Endodermal cell (in vitro differentiated cells): ENCODE measurements at places on chromosomes 2 and 18. TPM values are rescaled to one million over a fixed set of nuclear protein-coding genes. Genes with fewer than 3 reads are reported as not detected.

DNA sequence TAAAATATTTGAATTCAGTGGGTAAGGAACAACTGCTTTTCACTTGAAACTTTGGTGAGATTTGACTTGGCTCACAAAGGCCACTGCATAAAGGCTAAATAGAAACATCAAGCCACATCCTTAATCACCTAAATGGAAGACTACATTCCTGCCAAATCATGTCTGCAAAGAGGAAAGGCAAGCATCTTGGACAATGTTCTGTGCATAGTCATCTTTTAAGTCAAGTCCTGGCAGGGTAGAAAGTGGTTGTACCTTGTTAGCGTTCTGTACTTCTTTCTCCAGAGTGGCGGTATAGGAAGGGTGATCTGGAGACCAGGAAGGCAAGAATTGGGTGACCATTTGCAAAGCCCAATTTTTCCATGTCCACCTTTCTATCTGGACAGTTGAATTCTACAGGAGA is 121.4 kb upstream of the SLC14A2 start:
- DNase-seq, result no peak

- DNase-seq, result no peak
Measured at GRCh38 chr2:65175894-65176530, 46.1 kb upstream of the RAB1A start.

ATL2 gene
- 139 to 232 TPM (median 151 TPM) in 3 replicates for total RNA-seq

GRCh38 chr2:70009762-70010575 is 48.5 kb upstream of the ASPRV1 start:
- no peak for DNase-seq

COLEC11 gene
- 1.0 and 1.5 TPM in 2 replicates for total RNA-seq

SULT1C2 gene
- total RNA-seq, result 0.62 and 1.3 TPM in 2 replicates

DNA sequence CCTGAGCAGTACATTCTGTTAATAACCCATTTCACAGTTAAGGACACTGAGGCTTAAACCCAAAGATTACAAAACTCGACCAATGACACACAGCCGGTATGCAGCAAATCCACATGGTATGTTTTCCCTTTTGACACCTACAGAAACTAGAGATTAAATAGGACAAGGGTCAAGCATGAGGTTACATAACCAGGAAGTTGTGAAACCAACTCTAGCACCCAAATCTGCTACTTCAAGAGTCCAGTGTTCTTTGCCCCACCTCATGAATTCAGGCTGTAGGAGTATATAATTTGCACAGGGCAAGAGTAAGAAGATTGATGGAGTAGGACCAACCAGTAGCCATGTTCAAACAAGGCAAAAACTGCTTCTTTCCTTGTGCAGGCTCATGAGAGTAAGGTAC is 249.8 kb downstream of the BCL11A start:
- DNase-seq, result no peak

SNORC gene
- total RNA-seq, result 3.0 to 6.2 TPM (median 5.0 TPM) in 3 replicates

- peak; percentile 23 for DNase-seq
Measured at GRCh38 chr2:110095994-110096633, 19.5 kb downstream of the MALL start.

- no peak for DNase-seq
Measured at GRCh38 chr2:101089942-101090799, 61.0 kb downstream of the TBC1D8 start.

DNA sequence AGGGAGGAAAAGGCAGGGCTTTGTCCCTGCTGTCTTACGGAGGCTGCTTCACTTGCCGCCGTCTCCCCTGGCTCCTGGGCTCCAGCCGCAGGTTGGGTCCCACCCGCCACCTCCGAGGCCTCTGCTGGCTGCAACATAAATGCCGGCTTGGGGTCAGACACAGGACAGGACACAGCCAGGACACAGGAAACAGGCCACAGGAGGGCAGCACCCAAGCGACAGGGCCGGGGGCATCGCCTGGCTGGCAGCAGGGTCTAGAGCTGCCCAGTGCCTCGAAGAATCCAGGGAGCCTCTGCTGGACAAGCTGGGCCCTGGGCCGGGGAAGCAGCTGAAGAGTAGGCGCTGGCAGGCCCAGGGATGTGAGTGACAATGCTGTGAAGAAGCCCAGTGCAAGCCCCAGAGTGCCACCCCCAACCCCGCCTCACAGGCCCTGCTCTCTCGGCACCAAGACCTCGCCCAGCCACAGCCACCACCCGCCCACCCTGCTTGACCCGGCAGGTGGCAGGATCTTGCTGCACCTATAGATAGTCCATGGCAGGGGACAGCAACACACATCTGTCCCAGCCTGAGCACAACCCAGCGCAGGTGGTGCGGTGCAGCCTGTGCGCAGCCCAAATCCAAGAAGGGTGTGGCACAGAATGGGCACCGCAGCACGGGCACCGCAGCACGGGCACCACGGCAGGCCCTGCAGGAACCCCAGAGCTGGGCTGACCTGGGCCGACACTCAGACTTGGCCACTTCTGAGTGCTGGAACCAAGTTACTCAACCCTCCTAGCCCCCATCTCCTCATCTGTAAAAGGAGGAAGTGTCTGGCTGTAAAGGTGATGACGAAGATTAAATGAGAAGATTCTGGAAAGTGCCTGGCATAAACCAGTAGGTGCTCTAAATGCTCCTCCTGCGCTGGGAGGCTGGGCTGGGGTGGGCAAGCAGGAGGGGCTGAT is 55.6 kb downstream of the BIN1 start:
- DNase-seq, result no peak

RGPD4 gene
- total RNA-seq, result 0.07 to 0.15 TPM (median 0.13 TPM) in 3 replicates

GRCh38 chr2:145806546-145806945 is 1286.6 kb upstream of the ZEB2 start:
- DNase-seq, result no peak

DNA sequence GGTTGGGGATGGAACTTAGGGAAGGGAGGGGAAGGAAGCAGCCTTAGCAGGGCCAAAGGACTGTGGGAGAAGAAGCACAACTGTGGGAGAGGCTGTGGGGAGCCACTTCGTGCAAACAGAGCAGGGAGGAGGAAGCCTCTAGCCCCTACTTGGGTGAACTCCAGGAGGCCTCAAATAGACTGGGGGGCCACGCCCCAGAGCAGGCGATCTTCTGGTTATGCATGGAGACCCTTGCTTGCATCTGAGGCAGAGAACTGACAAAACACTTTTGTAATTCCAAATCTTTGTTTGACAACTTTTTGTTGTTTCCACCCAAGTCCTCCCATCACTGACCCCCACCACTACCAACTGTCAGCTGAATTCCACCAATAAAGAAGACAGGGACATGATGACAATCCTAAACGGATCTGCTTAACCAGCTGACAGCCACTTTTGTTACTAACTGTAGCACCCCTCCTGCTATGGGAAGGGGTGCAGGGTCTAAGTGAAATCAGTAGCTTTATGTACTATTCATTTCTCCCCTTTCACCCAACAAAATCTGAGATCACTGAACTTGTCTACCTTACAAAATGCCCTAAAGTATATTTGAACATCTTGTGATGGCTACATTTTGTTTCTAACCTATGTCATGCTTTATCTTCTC is 80.5 kb upstream of the CPO start:
- no peak for DNase-seq

COBLL1 gene
- 16.5 to 24.3 TPM (median 18.3 TPM) in 3 replicates for total RNA-seq

DNA sequence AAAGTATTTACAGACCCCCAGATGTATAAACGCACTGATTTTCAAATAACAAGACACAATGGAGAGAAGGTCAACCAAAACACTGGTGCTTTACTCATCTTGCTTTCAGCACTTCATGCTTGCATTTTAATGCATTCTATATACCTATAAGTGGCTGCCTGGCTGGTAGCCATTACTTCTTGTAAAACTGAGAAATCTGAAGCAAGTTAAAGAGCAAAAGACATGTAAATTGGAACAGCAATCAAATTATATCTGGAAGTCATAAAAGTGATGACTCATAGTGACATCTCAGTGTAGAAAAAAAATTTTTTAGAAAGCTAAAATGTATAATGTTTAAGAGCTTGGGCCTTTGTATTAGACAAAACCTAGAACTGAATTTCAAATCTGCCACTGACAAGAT is 106.2 kb downstream of the CCDC141 start:
- DNase-seq, result no peak

USP14 gene
- 62.2 to 94.7 TPM (median 92.4 TPM) in 3 replicates for total RNA-seq

COL4A3 gene
- total RNA-seq, result 2.1 and 2.4 TPM in 2 replicates

IL1A gene
- total RNA-seq, result 0.50 and 0.73 TPM in 2 replicates

DNA sequence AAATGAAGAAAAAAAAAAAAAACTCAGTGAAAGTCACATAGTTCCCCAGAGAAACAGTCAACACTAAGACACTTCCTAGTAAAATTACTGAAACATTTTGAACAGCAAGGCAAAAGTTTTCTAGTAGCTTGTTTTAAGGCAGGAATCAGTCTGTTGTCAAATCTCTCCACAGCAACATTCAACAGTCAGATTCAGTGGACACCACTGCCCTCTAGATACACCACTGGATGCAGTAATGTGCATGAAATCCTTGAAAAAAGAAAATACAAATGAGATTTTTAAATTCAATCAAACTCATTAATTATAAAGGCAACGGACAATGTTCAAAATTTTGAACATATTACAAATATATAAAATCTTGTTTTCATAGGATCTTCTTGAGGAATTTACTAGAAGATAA is 46.4 kb downstream of the GRB14 start:
- no peak for DNase-seq

DNA sequence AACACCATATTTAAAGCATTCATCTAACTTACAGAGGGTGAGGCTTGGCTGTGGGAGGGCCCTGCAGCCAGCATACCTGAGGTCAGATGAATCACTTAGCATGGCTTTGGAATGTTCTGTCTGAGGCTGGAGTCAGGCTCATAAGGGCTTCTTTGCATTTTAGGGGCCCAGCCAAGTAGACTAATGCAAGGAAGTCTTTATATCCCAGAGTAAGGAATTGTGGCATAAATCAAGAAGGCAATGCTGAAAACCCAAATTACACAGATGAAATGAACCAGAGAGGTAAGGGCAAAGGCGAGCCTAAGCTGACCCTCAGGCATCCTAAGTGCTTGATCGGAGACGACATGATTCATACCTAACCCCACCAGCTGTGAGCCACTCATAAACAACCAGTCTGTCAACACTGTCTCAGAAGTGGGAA is 383.6 kb downstream of the DCC start:
- DNase-seq, result no peak

GRCh38 chr18:22165603-22166068 is 3.8 kb upstream of the GATA6 start:
- DNase-seq, result peak; percentile 60

DNA sequence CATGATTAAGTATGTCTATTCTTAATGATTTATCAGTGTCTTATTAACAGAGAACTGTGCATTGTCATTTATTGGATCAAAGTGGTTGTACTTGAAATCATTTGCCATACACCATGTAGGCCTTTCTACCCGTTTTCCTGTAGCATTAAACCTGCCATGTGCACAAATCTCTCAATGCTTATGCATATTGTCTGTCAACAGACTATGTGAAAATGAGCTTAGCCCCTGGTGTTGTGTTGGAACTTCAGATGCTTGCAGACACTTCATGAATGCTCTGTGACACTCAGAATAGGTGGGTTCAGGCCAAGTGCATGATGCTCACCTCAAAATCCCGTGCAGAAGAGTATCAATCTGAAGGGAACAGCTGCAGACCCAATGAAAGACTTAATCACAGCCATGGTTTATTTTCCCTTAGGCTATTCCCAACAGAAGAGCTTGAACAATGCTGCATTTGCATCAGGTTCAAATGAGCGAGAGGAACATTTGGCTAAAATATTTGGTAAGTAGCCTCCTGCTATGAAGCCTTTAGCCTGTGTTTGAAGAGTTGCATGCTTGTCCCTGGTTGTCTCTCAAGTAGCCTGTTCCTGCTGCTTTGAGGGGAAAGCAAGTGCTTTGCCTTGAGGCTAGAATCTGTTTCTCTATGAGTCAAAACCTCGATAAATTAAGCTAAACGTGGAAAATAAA is 6.1 kb downstream of the C2orf92 start:
- no peak for DNase-seq

DNA sequence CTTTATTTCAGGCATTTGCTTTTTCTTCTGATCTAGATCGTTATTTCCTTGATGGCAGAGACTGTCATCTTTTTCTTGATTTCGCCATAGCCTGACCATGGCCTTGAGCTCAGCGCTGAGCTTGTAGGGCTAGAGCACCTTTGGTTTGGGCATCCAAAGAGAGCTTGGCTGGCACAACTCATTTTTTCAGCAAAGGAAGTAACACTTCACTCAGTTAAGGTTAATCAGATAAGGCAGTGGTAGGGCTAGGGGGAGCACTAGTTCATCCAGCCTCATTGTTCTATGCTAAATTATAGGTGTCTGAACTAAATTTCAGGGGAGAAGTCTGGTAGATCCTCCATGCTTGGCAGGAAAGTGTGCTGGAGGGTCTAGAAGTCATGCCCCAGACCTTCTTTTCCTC is 125.0 kb downstream of the SETBP1 start:
- no peak for DNase-seq

UPP2 gene
- total RNA-seq, result not detected in 2 replicates

GRCh38 chr18:54284981-54285785 is 15.9 kb downstream of the POLI start:
- DNase-seq, result no peak

DNA sequence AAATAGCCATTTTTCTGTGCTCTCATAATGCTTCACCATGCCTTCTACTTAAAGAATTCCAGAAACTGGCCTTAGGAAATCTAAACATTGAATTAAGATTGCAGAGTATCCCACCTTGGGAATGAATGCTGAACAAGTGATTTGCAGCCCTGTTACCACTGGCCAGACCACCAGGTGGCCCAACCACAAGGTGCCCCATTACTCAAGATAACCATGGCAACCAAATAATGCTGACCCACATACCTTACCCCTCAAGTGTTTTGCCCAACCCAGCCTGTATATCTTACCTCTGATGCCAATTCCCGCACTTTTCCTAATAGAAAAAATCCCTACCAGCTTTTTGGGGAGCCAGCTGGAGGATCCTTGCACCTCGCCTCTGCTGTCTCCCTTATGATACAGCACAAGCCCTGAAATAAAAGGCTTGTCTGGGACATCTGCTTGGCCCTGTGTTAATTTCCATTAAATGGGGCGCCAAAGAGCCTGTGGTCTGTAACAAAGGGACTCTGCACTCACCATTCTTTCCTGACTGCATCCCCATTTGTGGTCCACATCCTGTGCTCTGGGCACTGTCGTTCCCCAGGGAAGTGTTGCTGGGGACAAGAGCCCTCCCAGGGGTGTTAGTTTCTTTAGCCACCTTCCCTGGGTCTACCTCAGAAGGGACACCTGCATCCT is 17.3 kb upstream of the KCNF1 start:
- DNase-seq, result peak; percentile 77

GDF7 gene
- total RNA-seq, result 0.02 to 0.07 TPM (median 0.06 TPM) in 3 replicates

DNA sequence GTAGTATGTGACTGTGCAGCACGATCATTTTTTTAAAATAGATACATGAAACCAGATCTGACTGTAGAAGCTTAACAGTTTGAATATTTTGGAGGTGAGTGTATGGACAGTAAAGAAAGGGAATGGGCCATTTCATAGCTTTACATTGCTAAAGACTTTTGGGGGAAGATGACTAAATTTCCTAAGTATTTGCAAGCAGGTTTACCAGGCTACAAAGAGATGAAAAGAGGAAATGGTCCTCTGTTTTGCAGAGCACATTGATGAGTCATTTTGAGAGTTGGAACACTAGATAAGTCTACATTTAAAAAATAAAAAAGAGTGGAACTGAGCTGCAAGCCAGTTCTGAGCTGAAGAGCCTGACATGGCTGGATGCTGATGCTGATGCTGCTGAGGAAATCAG is 115.7 kb upstream of the LRATD1 start:
- DNase-seq, result no peak

GRCh38 chr2:120230515-120231471 is 7.6 kb upstream of the TMEM185B start:
- no peak for DNase-seq
